ENCODE measurements at places on chromosomes 1 and 21.

GRCh38 chr1:67429011-67429527, 1.1 kb downstream of the SERBP1 start:
- DNase-seq = peak; percentile 45

DNA sequence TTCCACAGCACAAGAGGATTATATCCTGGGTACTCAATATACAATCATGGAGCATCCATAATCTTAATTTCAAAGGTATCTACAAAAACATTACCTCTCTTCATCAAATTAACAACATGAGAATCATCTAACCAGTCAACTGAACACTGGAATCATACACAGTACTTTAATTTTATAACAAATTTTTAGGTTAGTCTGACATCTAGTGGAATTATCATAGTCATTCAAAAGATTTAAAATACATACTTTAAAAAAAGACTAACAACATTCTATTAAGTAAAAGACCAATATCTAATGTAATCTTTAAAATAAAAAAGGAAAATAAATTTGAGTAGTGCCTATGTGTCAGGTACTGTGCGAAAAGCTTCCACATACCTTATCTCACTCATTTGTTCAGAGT, 16.8 kb upstream of the SH3GLB1 start:
- DNase-seq = no peak

GRCh38 chr1:168084396-168085231, 52.1 kb downstream of the GPR161 start:
- peak; percentile 75 for DNase-seq

- peak; percentile 84 for DNase-seq
Measured at GRCh38 chr1:24966724-24967346, 36.8 kb upstream of the RUNX3 start.

DNA sequence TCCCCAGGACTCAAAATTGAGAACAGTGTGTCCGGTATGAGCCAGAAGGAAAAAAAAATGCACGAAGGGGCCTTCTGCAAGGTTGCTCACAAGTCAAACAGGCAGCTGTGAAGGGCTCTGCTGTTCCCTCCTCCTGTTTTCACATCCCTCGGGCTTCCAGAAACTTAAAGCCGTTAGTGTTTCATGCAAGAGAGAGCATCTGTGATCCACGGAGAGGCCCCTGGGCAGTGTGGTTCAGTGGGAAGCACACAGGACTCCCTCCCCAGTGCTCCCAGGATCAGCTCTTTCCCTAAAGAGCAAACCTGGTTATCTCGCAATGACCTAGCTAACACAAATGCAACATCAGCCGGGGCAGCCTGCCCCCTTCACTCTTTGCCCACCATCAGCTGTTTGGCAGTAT, 2.9 kb upstream of the MATN1 start:
- no peak for DNase-seq

- no peak for DNase-seq
Measured at GRCh38 chr1:217673387-217673786, 42.2 kb downstream of the SPATA17 start.

- no peak for DNase-seq
Measured at GRCh38 chr1:109025694-109026093, 16.2 kb downstream of the WDR47 start.

GRCh38 chr1:34128186-34128889, 36.7 kb downstream of the CSMD2 start:
- DNase-seq = no peak

- no peak for DNase-seq
Measured at GRCh38 chr1:177848577-177848976, 121.3 kb downstream of the SEC16B start.

- DNase-seq = peak; percentile 43
Measured at GRCh38 chr1:103529746-103530145, 4.2 kb downstream of the RNPC3 start.

- no peak for DNase-seq
Measured at GRCh38 chr21:45405819-45406762, 1.1 kb downstream of the COL18A1 start.

DNA sequence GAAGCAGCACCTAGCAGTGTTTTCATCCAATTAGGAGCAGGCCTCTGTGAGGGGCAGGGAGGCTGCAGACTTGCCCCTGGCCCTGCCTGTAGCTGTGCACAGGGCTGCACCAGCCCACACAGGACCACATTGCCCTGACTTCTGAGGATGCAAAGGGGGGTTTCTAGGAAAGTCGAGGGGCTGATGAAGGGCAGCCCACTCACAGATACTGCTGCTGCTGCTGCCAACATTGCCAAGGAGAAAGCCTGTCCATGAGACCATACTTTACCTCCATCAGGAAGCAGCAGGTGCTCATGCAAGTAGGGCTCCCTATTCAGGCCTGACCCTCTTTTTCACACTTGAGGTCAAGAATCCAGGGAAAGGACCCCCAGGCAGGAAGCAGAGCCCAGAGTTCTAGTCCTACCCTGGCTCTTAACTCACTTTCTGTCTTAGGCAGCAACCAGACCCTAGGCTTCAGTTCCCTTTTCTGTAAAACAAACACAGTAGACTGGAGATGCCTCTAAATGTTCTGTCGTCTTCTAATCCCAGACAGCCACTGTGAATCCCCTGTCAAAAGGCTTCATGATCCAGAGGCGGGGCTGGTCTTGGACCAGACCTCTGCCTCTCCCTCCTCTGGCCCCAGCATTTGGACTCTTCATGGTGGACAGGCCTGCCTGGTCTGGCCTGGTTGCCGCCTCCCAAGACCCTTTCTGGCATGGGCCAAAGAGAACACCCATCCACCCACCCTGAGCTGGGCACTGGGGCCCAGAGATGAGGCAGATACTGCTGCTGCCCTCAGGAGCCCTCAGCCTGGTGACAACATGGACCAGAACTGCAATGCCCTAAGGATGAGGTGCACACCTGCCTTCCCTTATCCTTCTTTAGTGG, 120.2 kb downstream of the GLIS1 start:
- no peak for DNase-seq

DNA sequence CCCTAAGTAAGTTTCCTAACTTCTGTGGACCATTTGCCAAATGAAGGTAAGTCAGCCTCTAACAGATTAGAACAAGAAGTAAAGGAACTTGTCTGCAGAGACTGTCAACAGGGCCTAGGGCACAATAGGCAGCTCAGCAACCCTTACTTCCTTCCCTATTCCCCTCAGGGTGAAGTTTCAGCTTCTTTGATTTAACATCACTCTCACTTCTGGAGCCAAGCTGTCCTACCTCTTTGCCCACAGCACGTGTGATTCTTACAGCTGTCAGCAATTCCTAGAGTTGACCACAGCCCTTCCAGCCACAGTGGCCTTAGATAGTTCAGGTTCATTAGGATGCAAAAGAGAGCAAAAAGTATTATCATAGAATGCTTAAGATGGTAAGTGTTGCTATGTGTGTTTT, 7.6 kb upstream of the EIF4G3 start:
- no peak for DNase-seq

DNA sequence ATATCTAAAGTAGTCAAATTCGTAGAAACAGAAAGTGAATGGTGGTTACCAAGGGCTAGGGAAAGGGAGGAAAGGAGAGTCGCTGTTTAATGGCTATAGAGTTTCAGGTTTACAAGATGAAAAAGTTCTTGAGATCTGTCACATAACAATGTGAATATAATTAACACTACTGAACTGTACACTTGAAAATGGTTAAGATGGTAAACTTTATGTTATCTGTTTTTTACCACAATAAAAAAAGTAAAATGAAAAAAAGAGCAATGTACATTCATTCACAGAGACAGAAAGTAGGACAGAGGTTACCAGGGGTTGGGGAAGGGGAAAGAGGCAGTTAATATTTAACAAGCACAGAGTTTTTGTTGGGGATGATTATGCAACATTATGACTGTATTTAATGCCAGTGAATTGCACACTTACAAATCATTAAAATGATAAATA, 53.3 kb upstream of the SEC16B start:
- no peak for DNase-seq

DNA sequence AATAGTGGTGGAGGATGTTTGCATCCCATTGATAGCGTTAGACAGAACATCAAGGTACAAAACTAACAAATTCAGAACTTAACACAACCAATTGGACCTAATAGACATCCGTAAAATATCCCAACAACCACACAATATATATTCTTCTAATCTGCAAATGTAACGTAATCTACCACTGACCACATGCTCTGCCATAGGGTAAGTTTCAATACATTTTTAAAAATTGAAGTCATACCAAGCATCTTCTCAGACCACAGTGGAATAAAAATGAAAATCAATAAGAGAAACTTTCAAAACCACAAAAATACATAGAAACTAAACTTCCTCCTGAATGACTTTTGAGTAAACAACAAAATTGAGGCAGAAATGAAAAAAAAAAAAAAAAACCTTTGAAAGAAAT, 1087.5 kb downstream of the KCNT2 start:
- DNase-seq = no peak

DNA sequence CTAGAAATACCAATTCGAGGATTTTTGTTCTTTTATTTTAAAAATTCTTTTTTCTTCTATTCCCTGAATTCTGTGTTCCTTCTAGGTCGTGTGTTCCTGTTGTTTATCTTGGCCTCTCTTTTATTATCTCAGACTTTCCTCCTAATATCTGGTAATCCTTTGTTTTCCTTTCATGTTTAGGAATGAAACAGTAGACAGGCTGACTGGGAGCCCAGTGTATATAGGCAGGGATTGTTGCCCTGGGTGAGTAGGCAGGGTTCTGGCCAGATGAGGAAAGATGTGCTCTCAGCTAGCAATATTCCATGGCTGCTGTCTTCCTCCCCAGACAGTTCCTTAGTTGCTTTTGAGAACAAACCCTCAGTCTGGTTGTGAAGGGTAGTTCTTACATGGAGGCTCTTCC, 161.8 kb upstream of the PDE4B start:
- DNase-seq = no peak

DNA sequence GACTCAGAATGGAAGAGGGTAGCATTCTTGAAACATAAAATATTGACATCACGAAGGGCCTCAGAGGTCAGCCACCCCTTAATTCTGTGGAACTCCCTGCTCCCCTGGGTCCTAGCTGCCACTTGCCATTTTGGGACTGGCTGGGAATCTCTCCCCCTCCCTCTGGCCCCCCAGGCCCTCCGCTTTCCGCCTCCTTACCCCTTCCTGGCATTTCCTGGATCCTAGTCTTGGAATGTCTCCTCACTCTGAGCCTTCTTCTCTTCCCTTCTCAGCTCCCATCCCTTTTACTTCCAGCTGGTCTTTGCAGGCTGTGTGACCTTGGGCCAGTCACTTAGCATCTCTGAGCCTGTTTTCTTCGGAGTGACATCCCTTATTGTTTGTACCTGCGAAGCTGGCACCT, 4.5 kb downstream of the PADI1 start:
- DNase-seq = no peak

GRCh38 chr1:27098431-27099134, 56.3 kb downstream of the SLC9A1 start:
- no peak for DNase-seq

All from activated naive CD8-positive, alpha-beta T cell treated with anti-CD3 and anti-CD28 coated beads, Interleukin-2, amount 50 U/mL, for 24 hours (primary cell).